T-helper 2 cell treated with Interferon-gamma antibody and Interleukin-4, amounts not matched to agents 5 μg/mL and 100 μg/mL, for 36 hours (primary cell): ENCODE measurements at places on chromosomes 3 and 15.

DNA sequence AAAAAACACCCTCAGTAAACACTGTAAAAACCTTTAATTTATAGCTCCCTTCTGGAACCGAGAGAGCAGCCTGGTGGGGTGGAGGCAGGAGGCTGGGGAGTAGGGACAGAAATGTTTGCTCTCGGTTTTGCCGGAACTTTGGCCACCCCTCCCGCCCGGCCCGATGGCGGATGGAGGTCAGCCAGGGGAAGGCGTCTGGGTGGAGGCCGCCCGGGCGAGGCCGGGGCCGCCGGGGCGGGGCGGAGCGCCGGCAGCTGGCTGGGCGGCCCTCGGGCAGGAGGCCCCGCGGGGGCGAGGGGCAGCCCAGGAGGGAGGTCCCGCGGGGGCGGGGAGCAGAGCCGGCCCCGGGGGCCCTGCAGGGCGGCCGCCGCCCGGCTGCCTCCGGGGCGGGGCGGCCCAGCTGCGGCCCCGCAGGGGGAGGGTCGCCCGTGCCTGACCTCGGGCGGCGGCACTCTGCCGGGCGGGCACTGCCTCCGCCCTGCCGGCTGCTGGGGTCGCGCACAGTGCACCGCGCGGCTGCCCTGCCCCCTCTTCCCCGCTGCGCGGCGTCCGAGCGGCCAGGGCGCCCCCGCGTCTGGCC is 829 bp upstream of the SKIL start:
- peak; percentile 79 for DNase-seq

- DNase-seq = no peak
Observed at GRCh38 chr15:62453981-62454380, 288.9 kb upstream of the C2CD4B start.

DNA sequence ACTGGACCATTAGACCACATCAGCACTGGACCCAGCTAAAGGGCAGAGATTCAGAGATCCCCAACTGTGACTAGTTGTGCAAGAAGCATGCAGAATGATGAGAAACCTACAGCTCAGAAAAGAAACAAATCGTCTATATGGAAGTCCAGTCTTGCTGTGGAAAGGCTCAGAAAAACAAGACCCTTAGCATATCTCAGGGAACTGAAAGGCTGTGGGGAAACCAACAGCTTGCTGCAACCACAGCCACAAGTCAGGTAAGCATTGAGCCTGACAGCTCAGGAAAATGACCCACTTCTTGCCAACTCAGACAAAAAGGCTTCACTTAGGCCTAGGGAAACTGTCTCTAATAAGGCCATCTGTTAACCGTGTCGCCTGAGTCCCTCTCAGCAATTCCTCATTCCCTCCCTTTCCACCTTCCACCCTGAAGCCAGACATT is 145.6 kb downstream of the LSAMP start:
- DNase-seq = no peak

GRCh38 chr3:167078070-167078622 is 302.0 kb downstream of the ZBBX start:
- no peak for DNase-seq

- DNase-seq = no peak
Observed at GRCh38 chr3:140288595-140288994, 353.6 kb downstream of the CLSTN2 start.

- no peak for DNase-seq
Observed at GRCh38 chr3:114384558-114384903, 90.7 kb downstream of the TIGIT start.

- no peak for DNase-seq
Observed at GRCh38 chr15:99452728-99453636, 112.8 kb upstream of the MEF2A start.

DNA sequence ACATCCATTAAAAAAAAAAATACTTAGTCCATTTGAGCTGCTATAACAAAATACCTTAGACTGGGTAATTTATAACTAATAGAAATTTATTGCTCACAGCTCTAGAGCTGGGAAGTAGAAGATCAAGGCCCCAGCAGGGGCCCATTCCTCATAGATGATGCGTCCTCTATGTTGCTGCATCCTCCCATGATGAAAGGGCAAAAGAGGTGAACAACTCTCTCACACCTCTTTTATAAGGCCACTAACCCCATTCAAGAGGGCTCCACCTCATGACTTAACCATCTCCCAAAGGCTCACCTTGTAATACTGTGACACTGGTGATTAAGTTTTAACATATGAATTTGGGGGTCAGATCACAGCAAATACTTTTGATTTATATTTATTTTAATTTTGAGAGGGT is 3.0 kb upstream of the TLNRD1 start:
- DNase-seq = no peak

- DNase-seq = no peak
Observed at GRCh38 chr3:196533260-196533681, 18.1 kb upstream of the SMCO1 start.

DNA sequence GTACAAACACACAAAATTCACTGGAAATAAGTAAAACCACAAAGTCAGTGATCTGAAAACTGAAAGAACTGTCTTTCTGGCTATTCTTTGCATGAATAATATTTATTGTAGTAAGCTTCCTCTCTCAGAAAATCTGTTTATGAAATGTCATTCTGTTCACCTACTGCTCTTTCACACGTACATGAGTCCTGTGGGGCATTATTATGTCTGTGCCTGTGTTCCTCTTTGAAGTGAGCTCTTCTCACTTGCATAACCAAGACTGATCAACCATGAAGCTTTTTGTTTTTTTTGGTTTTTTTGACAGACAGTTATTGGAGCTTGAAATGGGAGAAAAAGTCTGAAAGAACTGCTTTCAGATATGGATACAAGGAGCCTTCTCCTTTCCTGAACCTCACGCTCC is 195.8 kb downstream of the PLCH1 start:
- no peak for DNase-seq

- no peak for DNase-seq
Observed at GRCh38 chr3:95586754-95587153, 1227.6 kb upstream of the EPHA6 start.

GRCh38 chr15:90955624-90956273 is 1.1 kb downstream of the RCCD1 start:
- no peak for DNase-seq

- no peak for DNase-seq
Observed at GRCh38 chr3:193599393-193599792, 6.4 kb downstream of the OPA1 start.

- no peak for DNase-seq
Observed at GRCh38 chr3:161413855-161414210, 42.5 kb upstream of the SPTSSB start.

DNA sequence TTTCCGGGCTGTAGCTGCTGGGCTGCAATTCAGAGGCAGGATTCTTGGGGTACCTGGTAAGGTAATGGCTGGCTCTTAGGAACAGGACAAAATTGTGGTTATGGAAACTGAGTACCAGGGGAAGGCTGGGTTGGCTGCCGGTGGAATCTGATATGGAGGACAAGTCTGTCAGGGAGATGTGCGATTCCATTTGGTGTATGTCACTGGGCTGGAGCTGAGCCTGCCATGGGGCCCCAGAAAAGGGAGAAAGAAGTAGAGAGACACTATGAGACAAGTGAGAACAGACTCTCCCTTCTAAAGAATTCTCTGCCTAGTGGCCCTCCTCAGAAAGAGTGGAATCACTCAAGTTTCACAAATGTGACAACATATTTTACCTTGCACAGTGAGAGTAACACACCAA is 368.2 kb upstream of the ROPN1 start:
- DNase-seq = no peak

GRCh38 chr3:15819576-15819975 is 21.8 kb upstream of the ANKRD28 start:
- DNase-seq = no peak

- no peak for DNase-seq
Observed at GRCh38 chr15:65409036-65409631, 13.6 kb downstream of the IGDCC4 start.

GRCh38 chr3:170044795-170045244 is 7.0 kb downstream of the GPR160 start:
- DNase-seq = no peak

GRCh38 chr3:90102146-90102545 is 994.7 kb downstream of the EPHA3 start:
- DNase-seq = no peak
